ENCODE measurements at places on chromosomes 3 and 15.
A peak's percentile ranks its signal among the peaks of the same experiment; 100 is the strongest.

DNA sequence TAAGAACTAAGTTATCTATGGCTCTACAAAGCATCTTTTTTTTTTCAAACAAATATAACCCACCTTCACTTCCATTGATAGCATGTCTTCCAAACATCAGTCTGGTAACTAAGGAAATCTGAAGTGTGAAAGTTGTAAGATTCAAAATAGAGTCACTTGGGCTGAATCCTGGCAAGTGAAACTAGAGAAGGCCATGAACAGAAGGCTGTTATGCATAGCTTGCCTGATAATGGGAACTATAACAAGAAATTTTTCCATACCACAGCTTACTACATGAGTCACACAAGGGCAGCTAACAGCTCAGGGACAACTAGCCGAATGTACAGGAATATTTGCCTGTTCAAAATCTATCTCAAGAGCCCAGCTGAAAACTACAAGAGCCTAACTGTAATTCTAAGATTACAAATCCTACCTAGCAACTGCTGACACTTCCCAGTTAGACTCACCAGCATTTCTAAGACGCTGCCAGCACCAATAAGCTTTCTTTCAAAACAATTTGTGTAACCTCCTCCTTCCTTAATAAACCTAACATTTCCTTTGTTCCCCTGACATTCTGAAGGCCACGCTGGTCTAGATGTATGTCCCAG, 1066.5 kb downstream of the PLOD2 start:
- no peak for DNase-seq

DNA sequence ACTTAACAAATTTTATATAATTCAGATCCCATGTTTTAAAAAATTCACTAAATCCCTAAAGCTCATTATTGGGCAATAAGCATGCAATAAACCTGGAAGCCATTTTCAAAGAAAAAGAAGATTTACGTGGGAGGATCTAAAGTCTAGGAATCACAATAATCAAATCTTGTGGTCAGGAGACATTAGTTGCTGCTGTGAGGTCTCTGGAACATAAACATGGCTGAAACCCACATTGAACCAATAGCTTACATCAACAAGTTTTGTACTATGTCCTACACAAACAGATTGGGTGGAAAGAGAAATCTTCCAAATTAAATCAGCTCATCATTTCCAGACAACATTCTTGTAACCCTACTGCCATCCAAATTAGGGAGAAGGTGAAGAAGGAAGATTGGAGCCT, 121.9 kb upstream of the EPHA3 start:
- no peak for DNase-seq

- no peak for DNase-seq
Measured at GRCh38 chr3:129205109-129205832, 21.6 kb upstream of the CNBP start.

DNA sequence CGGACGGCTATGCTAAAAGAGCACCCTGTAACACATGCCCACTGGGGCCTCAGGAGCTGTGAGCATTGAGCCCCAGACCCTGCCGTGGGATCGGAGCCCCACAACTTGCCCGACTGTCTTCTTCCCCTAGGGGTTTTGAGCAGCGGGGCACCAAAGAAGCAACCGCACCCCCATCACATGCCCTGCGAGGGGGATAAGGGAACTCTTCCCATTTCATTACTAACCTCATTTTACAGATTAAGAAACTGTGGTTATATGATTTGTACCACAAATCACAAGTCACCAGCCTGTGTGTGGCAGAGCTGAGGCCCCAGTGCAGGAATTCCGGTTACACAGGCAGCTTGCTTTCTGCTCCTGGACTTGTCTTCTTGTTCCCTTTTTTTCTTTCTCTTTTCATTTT, 86.2 kb downstream of the CD47 start:
- no peak for DNase-seq

GRCh38 chr3:13115991-13116390, 42.8 kb upstream of the IQSEC1 start:
- DNase-seq = no peak

DNA sequence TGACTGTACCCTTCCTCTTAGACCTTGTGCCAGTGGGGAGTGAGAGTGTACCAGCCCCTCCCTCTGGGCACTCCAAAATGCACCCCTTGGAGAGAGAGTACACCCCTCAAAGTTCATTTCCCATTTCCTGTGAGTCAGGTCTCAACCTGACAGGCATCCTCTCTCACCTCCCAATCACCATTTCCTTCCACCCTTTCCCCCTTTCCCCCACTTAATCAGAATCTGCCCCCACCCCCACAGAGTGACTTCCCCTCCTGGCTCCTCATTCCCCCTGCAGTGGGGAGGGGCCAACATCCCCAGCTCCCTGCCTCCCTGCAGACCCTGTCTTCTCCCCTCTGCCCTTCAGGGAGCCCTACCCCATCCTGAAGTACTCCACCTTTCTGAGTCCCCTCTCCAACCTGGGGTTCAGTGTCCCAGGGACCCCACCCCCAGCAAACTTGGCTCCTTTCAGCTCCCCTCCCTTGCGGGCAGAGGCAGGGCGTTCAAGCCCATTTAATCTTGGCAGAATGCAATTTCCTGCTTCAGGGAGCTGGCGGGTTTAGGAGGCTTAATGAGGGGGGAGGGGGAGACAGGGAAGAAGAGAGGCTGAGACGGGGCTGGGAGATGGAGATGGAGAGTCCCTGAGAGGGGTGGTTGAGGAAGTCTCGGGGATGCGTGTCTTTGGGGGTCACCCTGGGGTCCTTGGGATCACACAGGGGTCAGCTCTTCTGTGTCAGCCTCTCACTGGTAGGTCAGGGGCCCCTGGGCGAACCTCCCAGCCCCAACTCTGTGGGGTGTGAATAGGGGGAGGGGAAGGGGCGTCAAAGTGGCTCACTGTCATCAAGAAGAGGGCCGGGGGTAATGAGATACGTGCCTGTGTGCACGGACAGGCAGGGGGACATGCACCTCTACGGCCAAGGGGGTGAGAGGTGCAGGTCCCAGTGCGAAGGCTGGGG, 16.6 kb upstream of the SEMA3F start:
- no peak for DNase-seq

DNA sequence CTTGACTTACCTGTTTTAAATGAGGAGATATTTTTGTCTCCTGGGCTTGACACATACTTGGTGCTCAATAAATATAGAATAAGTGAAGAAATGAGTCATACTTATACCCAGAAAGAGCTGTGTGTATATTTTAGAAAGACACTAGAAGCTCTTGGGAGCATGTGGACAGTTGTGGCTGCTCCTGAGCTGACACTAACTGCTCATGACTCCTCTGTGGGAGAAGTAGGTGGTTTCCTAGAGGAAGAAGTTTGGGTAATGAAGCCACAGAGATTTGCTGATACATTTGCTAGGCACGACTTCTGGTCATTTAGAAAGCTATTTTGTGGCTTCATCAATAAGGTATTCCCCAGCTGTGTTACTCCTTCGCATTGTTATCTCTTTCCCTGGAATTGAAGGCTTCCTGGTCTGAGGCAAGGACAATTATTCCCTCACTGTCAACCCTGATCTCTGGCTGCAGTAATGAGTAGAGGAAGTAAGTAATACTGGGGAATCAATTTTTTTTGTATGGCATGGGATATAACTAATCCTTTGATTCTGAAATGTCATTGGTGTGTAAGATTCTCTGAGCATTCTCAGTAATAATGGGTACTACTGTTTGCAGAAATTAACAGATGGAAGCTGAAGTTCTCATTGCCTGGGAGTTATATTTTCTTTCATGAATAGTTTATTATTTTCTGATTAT, 79.6 kb upstream of the DCBLD2 start:
- no peak for DNase-seq

- no peak for DNase-seq
Measured at GRCh38 chr3:178901204-178901603, 170.4 kb downstream of the ZMAT3 start.

GRCh38 chr3:50165910-50166538, 10.9 kb downstream of the SEMA3F start:
- no peak for DNase-seq

- peak; percentile 63 for DNase-seq
Measured at GRCh38 chr3:157130467-157131251, 29.3 kb downstream of the CCNL1 start.

DNA sequence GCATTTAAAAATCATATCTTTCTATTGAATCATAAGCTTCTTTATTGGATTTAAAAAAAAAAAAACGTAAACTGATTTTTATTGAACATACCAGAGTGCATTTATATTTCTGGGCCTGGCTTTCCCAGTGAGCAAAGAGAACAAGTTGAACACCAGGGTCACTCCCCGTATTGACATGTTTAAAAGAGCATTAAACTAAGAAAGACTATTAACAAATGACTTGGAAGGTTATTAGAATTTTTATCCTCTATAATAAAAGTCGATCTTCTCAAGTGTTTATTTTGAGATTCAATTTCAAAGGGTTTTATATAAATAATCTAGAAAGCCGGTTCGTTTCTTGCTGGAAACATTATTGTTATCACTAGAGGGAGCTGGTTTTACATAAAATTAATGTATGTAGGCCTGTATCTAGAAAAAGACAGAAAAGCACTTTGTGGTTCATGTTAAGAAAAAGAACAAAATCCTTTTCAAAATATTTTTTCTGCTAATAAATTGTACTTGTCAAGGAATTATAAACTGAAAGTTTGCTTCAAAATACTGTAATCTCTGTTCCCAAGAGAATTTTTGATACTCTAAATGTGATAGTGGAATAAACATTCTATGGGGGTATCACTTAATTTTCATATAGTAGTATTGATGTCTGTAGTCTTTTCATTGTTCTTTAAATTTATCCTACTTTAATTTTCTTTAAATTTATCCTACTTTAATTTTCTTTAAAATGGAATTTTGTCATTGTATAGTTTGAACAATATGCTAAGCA, 321.8 kb upstream of the MME start:
- no peak for DNase-seq

DNA sequence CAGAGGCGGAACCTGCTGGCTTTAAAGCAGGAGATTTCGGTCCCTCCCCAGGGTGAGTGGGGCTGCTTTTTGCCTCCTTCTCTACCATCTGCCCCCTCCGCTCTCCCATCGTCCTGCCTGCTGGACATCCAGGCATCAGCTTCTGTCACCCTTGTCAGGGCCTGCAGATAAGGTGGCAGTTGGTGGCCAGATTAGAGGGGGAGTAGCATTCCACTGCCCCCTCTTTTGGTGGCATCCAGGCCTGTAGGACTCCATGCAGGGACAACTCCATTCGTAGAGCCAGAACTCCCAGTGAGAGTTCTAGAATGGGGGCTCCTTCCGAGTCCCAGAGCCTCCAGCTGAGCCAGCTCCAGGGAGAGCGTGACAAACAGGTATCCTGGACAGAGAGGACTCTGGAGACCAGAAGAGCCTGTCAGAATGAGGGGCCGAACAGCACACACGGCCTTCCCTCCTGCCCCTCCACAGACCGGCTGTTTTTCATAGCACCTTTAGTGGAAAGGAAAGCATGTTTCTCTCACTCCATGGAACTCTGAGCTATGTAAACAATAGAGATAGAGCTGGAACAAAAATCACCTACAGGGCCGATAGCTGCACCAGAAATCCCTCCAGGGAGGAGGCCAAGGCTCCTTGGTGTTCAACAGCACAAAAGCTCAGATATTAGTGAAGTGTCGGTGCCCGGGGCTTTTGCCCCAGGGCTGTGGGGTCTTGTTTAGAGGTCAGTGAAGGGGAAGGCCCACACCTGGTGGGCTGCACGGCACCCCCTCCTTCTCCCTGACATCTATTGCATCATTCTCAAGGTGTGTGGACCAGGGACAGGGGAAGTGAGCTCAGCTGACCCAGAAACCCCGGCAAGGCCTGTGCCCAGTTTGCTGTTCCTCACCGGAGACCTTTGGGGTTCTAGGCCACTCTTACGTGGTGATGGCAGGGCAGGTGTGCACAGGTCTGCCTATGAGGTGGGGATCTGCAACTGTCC, 34.2 kb downstream of the MAGEF1 start:
- no peak for DNase-seq

- DNase-seq = no peak
Measured at GRCh38 chr3:129425213-129425612, 3.2 kb downstream of the EFCAB12 start.

DNA sequence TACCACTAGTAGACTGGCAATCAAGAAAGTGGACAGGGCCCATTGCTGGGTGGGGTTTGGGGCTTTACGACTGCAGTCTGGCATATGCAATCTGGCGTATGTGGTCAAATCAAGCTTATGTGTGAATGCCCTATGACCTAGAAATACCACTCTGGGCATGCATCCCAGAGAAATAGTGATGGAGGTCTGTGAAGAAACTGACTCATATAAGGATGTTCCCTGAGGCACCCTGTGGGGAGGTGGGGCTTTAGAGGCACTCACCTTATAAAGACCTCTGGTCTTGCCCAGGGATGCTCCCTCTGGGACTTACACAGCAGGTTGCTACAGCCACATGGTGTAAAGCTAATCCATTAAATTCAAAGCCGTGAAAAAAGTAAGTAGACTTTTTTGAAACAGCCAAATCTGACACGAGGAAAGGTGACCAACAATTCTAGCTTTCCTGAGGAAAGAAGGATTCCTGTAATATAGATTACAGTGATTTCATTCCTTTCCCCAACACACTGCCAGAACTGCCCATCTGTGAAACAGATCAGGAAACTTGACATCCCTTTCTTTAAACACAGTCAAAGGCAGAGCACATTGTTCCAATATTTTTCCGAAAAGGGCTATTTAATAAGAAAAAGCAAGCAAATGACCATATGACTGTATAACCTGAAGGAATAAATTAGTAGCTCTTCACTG, 13.6 kb downstream of the RARRES1 start:
- no peak for DNase-seq

DNA sequence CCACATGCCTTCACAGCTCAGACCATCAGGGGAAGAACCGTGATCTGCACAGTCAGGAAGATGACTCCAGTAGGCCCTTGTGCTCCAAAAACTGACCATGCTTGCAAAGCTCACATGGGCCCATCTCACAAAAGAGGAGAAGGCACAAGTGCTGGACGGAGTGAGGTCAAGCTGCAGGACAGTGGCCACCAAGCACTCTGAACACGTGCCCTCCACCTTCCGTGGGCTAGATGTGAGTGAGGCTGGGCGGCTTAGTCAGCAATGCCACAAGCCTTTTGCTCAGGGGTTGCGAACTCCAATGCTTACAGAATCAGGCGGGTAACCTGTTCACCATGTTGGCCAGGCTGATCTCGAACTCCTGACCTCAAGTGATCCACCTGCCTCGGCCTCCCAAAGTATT, 70.9 kb downstream of the SCN5A start:
- DNase-seq = no peak

Data from gastrocnemius medialis (tissue), 4 donors.